ENCODE measurements at places on chromosomes 6 and 20.

- no peak for DNase-seq
Measured at GRCh38 chr6:15938107-15938506, 190.8 kb upstream of the MYLIP start.

GRCh38 chr20:13659288-13659687 is 20.6 kb upstream of the TASP1 start:
- DNase-seq, result no peak

DNA sequence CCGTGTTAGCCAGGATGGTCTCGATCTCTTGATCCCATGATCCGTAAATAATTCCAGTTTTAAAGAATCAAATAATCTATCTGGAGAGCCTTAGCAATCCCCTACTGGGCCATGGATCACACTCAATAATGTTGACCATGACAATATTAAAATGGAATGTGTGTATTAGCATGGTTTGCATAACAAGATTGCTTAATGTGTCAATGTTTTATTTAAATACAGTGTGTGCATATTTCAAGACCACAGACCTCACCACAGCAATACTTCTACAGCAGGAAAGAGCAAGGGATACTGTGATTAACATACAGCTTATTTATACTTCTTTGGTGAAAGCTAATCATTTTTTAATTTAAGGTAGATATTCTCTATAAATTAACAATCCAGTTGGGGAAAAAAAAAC is 470.4 kb downstream of the TFAP2B start:
- no peak for DNase-seq

DNA sequence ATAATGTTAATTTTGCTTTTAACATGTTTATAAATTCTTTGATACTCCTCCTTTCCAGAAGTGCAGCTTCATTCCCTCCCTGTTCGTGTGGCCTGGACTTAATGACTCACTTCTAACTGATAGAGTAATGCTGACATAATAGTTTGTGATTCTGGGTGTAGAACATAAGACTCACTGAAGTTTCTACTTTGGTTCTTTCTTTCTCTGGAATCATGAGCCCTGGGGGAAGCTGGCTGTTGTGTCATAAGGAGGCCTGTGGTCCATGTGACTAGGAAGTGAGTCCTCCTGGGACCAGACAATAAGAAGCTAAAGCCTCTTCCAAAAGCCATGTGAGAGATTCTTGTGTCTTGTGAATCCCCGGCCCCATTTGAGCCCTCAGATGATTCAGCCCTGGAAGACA is 30.5 kb upstream of the HLA-G start:
- DNase-seq, result no peak

- no peak for DNase-seq
Measured at GRCh38 chr6:34236131-34236442, 586 bp upstream of the HMGA1 start.

- DNase-seq, result no peak
Measured at GRCh38 chr6:117138920-117139319, 126.4 kb upstream of the VGLL2 start.

DNA sequence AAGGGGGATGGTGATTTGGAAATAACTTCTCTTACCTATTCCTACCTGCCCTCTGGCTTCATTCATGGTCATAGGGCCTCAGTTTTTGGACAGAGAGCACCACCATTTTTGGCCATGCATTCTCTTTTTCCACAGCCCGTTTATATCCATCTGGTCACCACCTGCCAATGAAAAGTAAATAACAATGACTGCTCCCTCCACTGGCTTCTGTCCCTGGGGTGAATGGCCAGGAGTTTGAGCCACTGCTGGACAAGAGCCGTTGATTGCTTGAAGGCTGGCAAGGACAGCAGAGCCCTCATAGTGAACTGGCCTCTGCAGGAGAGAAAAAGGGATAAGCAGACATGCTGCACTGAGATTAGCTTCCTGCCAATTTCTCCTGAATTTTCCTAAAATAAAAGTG is 261.8 kb downstream of the ADGB start:
- no peak for DNase-seq

DNA sequence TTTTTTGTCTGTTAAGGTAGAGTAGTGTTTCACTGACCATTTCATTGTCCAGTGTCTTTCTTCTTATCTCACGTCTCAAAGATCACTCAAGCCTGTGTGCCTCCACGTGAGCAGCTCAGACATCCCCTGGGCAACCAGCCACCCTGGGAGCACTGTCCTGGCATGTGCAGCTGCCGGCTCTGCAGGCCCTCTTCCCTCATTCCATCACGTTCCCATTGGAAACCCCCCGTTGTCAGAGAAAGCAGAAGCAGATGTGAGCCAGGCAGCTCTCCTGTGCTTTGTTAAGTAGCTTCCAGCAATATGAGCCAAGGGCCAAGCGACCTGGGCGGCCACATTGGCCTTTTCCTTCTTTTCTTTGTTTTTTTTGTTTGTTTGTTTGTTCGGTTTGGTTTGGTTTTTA is 233.2 kb upstream of the SYNDIG1 start:
- no peak for DNase-seq

GRCh38 chr20:5033566-5033965 is 32.3 kb upstream of the SLC23A2 start:
- DNase-seq, result no peak

DNA sequence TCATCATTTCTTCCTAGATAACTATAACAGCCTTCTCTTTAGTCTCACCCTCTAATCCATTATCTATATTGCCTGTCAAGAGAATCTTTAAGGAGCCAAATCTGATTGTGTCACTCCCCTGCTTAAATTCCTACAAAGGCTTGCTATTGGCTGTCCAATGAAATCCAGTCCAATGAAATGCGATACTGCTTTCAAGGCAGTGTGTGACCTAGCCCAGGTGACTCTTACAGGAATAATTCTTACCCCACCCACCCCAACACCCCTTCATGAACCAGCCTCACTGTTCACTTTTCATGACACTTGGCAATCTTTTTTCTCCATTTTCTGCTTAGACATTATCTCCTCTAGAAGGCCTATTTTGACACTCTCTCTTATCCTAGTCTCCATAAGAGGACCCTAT is 163.3 kb upstream of the MARCKS start:
- DNase-seq, result no peak

GRCh38 chr6:22081709-22082108 is 215.1 kb downstream of the PRL start:
- no peak for DNase-seq

DNA sequence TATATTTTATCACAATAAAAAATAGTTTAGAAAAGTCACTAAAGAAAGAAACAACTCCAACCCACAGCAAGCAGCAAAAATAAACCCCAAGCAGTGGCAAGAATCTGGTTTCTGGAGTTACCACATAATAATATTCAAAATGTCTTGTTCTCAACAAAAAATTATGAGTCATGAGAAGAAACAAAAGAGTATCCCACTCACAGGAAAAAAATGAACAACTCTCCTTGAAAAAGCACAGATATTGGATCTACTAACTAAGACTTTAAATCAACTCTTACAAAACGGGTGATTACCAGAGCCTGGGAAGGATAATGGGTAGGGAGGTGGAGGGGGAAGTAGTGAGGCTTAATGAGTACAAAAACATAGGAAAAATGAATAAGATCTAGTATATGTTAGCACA is 425.6 kb downstream of the PLCB1 start:
- DNase-seq, result no peak

GRCh38 chr6:47915017-47915416 is 133.2 kb downstream of the OPN5 start:
- DNase-seq, result no peak

- no peak for DNase-seq
Measured at GRCh38 chr6:143007646-143008045, 53.0 kb upstream of the AIG1 start.

GRCh38 chr6:56820060-56820459 is 134.8 kb upstream of the BEND6 start:
- no peak for DNase-seq

DNA sequence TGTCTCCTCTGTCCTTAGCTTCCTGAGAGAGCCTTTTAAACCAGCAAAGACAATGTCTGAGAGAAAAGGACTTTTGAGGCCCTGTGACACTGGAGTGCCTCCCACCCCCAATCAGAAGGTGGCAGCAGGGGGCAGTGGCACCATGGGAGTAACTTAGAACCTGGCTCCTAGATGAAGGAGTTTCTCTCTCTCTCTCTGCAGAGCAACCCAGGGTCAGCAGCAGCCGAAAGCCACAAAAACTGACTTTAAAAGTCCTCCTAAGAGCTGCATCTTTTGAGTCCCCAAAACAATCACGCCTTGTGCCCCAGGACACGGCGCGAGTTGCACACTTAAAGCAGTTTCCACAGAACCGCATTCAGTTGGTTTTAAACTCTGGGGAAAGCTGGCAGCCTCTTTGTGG is 5.3 kb upstream of the TCP11 start:
- no peak for DNase-seq

GRCh38 chr6:30626484-30627366 is at the start of gene ATAT1:
Gene ATAT1 (plus strand): TSS chr6:30626874.
- peak; percentile 88 for DNase-seq

DNA sequence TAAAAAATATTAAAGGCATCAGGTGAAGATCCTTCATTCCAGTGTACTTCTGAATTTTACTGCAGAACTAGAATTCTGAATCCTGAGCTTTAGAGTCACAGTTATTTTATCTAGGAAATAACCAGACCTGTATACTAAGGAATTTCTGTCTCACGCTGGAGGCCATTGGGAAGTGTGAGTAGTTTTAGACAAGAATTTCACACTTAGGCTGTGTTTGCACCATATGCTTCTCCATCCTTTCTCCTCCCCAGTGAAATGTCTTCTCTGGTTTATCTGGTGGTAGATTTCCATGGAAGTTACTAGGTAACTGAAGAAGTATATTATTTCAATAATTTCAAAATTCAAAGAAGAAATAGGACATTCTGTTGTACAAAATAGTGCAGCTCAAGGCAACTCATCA is 83.1 kb downstream of the SLC35F1 start:
- no peak for DNase-seq

- peak; percentile 62 for DNase-seq
Measured at GRCh38 chr20:62368392-62368975, 1.4 kb upstream of the LAMA5 start.

- DNase-seq, result no peak
Measured at GRCh38 chr20:40773376-40773775, 84.3 kb upstream of the MAFB start.
